HFFc6 (cell line): ENCODE measurements at places on chromosomes 12 and 14.

DNA sequence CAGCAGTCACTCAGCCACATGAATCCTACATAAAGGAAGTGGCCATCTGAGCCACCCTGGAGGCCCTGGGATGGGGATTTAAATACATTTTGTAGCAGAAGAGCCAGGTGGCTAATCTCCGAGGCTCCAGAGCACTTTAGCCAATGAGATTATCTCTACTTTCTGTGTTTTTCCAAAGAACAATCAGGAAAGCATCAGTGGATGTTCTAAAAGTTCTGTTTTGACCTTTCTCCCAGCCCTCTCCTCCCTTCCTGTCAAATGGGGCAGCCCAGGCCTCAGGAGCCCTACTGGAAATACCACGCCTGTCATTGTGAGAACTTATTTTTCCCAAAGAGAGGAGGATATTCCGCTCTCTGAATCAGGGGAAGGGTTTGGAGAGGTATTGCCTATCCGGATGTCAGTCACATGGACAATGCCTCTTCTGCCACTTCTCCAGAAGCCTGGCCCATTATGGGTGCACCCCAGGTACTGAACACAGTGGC, 336.8 kb upstream of the FKBP4 start:
- H3K4me1 ChIP-seq = no peaks in the 10 kb centered on the region
- no peaks in the 10 kb centered on the region for H3K27me3 ChIP-seq
- H3K4me3 ChIP-seq = no peak overlapping the region
- H3K36me3 ChIP-seq = no peaks in the 10 kb centered on the region
- no peak overlapping the region for H3K27ac ChIP-seq
- DNase-seq = no peak

GRCh38 chr14:64388533-64389285, 556 bp downstream of the MTHFD1 start:
- H3K27me3 ChIP-seq = peaks cover 3% of the 10 kb centered on the region; the same call in 1 of the 2 replicates
- H3K27ac ChIP-seq = peak overlapping the region; percentile 98
- peaks cover 21% of the 10 kb centered on the region for H3K36me3 ChIP-seq
- H3K4me1 ChIP-seq = peaks cover 25% of the 10 kb centered on the region

DNA sequence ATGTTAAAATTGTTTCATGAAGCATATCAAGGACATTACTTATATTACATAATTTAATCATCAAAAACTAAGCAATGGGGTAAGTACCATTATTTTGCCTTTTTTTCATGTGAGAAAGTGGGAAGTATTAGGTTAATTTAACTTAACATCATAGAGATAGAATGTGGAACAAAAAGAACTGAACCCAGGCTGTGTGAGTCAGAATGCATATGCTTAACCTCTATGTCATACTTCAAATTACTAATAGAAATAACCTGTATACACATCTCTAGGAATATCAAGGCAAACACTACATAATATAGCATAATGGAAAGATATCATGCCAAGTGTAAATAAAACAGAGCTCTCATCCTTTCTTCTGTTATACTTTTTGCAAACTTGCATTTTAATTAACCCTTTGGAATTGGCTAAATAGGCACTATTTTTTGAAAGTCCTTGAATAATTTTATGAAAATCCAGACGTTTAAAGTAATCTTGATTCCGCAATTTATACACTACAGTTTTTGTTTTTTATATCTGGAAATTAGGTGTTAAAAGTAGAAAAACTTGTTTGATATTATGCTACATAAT, 777.7 kb downstream of the SLC6A15 start:
- H3K27ac ChIP-seq = no peak overlapping the region
- no peaks in the 10 kb centered on the region for H3K27me3 ChIP-seq
- no peak overlapping the region for H3K4me3 ChIP-seq
- no peak for DNase-seq

GRCh38 chr12:54156578-54156977, 32.2 kb downstream of the SMUG1 start:
- DNase-seq = no peak
- peaks cover 45% of the 10 kb centered on the region for H3K27me3 ChIP-seq
- H3K4me1 ChIP-seq = no peaks in the 10 kb centered on the region; the same call in 1 of the 2 replicates
- H3K4me3 ChIP-seq = no peak overlapping the region

GRCh38 chr12:24198070-24198469, 248.6 kb upstream of the SOX5 start:
- H3K27ac ChIP-seq = no peak overlapping the region
- no peak overlapping the region for H3K4me3 ChIP-seq
- no peaks in the 10 kb centered on the region for H3K27me3 ChIP-seq
- H3K4me1 ChIP-seq = no peaks in the 10 kb centered on the region
- H3K36me3 ChIP-seq = no peaks in the 10 kb centered on the region
- no peak for DNase-seq

GRCh38 chr14:63205044-63205575, 867 bp downstream of the RHOJ start:
- H3K4me1 ChIP-seq = peaks cover 10% of the 10 kb centered on the region
- H3K27ac ChIP-seq = no peak overlapping the region
- H3K4me3 ChIP-seq = no peak overlapping the region
- no peaks in the 10 kb centered on the region for H3K27me3 ChIP-seq
- H3K36me3 ChIP-seq = no peaks in the 10 kb centered on the region
- no peak for DNase-seq

- H3K4me3 ChIP-seq = no peak overlapping the region
- no peak overlapping the region for H3K27ac ChIP-seq
- H3K27me3 ChIP-seq = no peaks in the 10 kb centered on the region
- no peak for DNase-seq
These were observed 218.9 kb downstream of the LRFN5 start for GRCh38 chr14:41825622-41826021.

DNA sequence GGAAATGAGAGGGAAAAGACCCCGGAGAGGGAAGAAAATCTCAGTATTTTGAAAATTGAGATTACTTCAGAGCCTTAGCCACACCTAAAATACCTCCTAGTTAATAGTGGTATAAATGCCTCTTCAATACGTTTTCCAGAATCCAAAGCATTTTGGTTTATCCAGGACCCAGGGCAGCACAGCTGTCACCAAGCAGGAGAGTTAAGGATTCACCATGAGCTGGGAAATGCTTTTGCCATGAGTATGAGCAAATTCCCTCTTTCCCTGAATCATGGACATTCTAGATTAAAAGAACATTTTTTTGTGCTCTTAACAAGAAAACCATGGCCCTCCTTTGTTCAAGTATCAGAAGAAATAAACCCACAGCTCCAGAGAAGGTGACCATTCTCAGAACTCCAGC, 21.8 kb upstream of the RTRAF start:
- H3K36me3 ChIP-seq = no peaks in the 10 kb centered on the region
- no peak for DNase-seq
- peaks cover 11% of the 10 kb centered on the region for H3K4me1 ChIP-seq
- peaks cover 21% of the 10 kb centered on the region for H3K27me3 ChIP-seq

DNA sequence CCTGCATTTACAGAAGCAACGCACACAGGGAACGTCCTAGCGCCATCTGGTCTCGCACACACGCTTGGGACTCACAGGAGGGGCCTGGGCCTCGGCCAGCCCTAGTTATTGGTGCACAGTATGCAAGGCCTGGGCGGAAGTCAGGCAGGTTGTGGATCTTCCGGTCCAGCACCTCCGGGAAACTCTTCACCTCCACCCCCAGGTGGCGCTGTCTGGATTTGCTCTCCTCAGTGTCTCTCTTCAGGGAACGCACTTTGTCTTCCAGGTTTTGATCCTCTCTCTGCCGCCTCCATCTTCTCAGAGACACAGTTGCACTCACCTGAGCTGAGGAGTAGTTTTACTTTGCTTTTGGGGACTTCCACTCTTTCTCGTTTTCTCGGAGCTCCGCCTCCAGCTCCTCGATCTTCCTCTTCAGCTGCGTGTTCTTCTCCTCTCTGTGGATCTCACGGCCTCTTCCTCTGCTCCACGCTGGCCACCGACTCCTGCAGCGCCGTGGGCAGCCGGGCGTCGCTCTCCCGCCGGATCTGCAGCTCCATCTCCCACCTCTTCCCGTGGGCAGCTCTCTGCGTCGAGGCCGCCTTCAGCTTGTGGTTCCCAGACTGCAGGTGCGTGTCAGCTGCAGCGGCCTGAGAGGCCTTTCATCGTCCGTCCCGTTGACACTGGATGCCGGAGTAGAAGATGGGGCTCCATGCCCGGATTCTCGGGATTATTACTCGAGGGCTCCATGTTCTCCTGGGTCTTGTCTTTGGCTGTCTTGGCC, 933.8 kb downstream of the TMEM121 start:
- no peak overlapping the region for H3K4me3 ChIP-seq
- no peaks in the 10 kb centered on the region for H3K27me3 ChIP-seq
- DNase-seq = no peak
- no peak overlapping the region for H3K27ac ChIP-seq

DNA sequence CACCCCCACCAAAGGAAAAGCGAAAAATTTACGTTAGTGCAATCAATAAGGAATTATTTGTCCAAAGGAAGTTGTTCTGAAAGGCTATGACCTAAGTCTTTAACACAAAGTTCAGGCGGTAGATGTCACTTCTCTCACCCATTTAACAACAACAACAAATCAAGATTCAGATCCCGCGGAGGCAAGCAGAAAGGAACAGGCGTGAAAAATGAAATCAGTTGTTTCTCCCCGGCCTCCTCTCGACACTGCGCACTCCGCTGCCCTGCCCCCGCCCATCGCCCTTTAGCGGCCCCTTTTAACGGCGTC, 1.4 kb downstream of the DENND5B start:
- DNase-seq = no peak
- peaks cover 60% of the 10 kb centered on the region for H3K4me1 ChIP-seq
- H3K4me3 ChIP-seq = peak overlapping the region; percentile 98
- peak overlapping the region; percentile 87 for H3K27ac ChIP-seq
- peaks cover 2% of the 10 kb centered on the region; the same call in 1 of the 2 replicates for H3K27me3 ChIP-seq

- peaks cover 2% of the 10 kb centered on the region for H3K27me3 ChIP-seq
- H3K27ac ChIP-seq = no peak overlapping the region
- no peak overlapping the region for H3K4me3 ChIP-seq
- DNase-seq = peak; percentile 54
- no peaks in the 10 kb centered on the region for H3K36me3 ChIP-seq
- H3K4me1 ChIP-seq = peaks cover 21% of the 10 kb centered on the region
These were observed 13.8 kb downstream of the NFKBIA start for GRCh38 chr14:35390577-35391387.

GRCh38 chr14:70515811-70516210, 19.0 kb downstream of the ADAM20 start:
- no peaks in the 10 kb centered on the region; the same call in 1 of the 2 replicates for H3K27me3 ChIP-seq
- no peak overlapping the region for H3K27ac ChIP-seq
- H3K4me1 ChIP-seq = peaks cover 34% of the 10 kb centered on the region

DNA sequence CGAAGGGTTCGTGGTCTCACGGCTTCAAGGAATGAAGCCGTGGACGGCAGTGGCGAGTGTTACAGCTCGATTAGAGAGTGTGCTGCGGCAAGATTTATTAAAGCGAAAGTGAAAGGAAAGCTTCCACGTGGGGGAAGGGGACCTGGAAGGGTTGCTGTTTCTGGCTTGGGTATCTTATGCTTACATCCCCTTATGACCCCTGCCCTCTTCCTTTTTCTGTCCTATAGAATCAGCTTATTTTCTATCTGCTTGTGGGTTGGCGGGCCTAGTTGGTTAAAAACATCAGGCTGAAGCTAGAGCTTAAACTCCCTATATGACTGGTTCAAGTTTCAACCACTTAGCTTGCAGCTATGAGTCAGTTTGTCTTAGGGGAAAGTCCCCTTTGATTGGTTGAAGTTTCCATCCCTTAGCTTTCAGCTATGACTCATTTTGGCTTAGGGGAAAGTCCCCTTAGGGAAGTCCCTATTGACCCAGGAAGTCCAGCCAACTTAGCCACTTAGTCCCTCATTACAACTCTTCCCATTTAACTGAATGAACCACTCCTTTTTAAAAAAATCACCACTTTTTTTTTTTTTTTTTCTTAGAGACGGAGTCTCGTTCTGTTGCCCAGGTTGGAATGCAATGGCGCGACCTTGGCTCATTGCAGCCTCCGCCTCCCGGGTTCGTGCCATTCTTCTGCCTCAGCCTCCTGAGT, 1494.7 kb upstream of the TMEM132C start:
- H3K27ac ChIP-seq = peak overlapping the region; percentile 70; the same call in 1 of the 2 replicates
- H3K27me3 ChIP-seq = no peaks in the 10 kb centered on the region
- H3K4me3 ChIP-seq = peak overlapping the region; percentile 85
- H3K4me1 ChIP-seq = peaks cover 8% of the 10 kb centered on the region; the same call in 1 of the 2 replicates
- H3K36me3 ChIP-seq = no peaks in the 10 kb centered on the region; the same call in 1 of the 2 replicates

DNA sequence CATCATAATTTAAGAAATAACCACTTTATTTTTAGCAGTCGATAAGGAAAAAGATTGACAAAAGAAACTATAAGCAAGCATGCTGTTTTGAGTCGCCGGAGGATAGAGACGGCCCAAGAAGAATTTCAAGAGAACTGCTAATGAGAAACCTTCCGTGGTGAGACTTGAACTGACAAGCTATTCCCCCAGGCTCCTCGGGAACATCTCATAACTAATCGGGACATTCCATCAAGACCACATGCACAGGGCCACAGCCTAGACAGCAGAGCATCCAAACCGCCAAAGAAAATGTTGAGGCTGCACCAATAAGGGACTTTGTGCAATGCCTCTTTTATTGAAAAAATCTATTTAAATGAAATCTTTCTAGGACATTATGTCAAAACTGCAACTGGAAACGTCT, 51.0 kb downstream of the YEATS4 start:
- peaks cover 8% of the 10 kb centered on the region for H3K36me3 ChIP-seq
- H3K27ac ChIP-seq = no peak overlapping the region
- no peak for DNase-seq
- peaks cover 18% of the 10 kb centered on the region for H3K4me1 ChIP-seq

DNA sequence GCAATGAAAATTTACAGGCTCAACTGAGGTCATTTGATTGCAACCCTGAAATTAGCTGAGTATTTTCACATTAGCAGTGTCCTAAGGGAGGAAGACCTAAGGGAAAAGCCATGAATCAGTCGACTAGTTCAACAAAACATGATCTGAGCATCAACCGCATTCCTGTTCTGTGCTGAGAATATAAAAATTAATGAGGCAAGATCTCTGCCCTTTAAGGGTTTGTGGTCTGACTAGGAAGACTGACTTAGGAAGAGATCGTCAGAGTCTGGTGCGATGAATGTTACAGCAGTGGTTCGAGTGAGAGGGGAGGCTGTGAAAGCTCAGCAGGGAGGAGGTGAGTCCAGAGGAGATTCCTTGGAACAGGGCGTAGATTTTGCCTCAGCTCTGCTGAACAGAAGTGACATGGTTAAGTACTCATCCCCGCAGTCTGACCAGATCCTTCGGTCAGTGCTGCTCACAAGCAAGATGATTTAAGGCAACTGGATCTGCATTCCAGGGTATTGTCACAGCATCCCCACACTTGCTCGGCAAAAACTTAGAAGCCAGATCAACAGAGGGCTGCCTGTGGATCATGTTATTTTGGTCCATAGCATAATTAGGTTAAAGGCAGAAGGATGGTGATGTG, 49.6 kb downstream of the BMAL2 start:
- no peaks in the 10 kb centered on the region; the same call in 1 of the 2 replicates for H3K36me3 ChIP-seq
- peak overlapping the region; percentile 63 for H3K27ac ChIP-seq
- H3K4me1 ChIP-seq = peaks cover 30% of the 10 kb centered on the region

DNA sequence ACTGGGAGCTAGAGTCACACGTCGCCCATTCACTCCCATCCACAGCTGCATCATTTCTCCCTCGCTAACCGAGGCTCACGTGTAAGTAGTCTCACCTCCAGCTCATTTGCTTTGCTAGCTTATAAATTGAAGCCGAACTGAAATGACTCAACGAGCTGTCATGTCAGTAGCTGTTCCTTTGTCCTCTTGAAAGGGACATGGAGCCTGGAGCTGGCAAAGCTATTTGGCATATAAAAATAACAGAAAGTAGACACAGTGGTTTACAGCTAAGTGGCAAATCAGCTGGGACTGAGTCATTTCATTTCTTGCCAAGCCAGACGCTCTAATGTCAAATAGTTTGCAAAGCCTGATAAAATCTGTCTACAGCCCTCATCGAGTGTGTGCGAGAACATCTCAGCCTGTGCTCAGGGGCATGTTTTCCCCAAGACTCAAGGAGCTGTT, 114.4 kb upstream of the TMEM233 start:
- H3K4me1 ChIP-seq = no peaks in the 10 kb centered on the region
- no peaks in the 10 kb centered on the region; the same call in 1 of the 2 replicates for H3K27me3 ChIP-seq
- peaks cover 6% of the 10 kb centered on the region; the same call in 1 of the 2 replicates for H3K36me3 ChIP-seq
- no peak for DNase-seq
- no peak overlapping the region for H3K27ac ChIP-seq

- no peak for DNase-seq
- peaks cover 21% of the 10 kb centered on the region for H3K27me3 ChIP-seq
- no peaks in the 10 kb centered on the region for H3K36me3 ChIP-seq
- no peaks in the 10 kb centered on the region for H3K4me1 ChIP-seq
These were observed 176.3 kb upstream of the PARP11 start for GRCh38 chr12:4049298-4050080.
